Stimulated activated CD8-positive, alpha-beta memory T cell treated with anti-CD3 and anti-CD28 coated beads, Interleukin-4, amount 100 ng/mL, for 48 hours (primary cell): ENCODE measurements at places on chromosomes 7 and 10.

DNA sequence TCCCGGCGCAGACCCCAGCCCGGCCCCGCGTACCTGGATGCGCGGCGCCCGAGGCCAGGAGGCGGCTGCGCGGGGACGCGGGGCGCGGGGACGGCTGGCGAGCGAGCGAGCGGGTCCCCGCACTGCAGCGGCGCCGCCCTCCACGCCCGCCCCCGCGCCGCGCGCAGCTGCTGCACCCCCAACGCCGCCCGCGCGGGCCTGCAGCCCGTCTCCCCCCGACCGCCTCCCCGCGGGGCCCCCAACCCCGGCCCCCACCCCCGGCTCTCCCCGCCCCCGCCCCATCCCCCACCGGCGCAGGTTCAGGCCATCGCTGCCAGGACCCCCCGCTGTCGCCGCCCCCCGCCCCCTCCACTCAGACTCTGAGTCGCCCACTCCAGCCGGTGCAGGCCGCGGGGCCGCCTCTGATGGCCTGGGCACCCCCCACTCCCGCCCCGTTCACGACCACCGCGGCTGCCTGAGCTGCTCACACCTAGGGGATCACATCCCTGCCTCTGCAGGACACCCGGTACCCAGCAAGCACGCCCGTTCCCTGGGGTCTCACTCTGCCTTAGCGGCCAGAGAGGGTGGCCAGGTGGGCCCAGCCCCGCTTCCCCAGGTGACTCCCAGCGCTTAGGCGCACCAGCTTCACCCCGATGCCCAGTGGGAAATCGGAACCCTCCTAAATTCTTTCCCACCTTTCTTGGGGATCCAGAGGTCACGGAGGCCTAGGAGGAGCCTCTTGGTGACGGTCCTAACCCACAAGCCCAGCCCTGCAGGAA, 13.9 kb upstream of the DNAAF5 start:
- no peak for DNase-seq

- DNase-seq, result no peak
Observed at GRCh38 chr10:48605786-48606529, 1.1 kb upstream of the ARHGAP22 start.

DNA sequence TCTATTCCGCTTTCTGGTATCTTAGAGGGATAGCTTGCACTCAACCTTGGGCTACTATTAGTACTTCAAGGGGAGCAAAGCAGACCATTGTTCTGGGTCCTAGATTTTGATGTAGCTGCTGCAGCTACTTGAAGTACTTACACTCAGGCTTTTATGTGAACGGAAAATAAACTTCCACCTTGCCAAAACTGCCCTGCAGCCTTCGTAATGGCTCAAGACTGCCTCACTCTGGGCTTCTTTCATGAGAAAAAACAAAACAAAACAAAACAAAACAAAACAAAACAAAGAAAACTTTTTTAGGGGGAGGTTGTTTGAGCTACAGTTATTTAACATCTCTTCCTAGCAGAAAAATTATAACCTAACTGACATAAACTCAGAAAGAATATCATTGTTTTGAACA, 19.4 kb upstream of the EPHB6 start:
- DNase-seq, result no peak

DNA sequence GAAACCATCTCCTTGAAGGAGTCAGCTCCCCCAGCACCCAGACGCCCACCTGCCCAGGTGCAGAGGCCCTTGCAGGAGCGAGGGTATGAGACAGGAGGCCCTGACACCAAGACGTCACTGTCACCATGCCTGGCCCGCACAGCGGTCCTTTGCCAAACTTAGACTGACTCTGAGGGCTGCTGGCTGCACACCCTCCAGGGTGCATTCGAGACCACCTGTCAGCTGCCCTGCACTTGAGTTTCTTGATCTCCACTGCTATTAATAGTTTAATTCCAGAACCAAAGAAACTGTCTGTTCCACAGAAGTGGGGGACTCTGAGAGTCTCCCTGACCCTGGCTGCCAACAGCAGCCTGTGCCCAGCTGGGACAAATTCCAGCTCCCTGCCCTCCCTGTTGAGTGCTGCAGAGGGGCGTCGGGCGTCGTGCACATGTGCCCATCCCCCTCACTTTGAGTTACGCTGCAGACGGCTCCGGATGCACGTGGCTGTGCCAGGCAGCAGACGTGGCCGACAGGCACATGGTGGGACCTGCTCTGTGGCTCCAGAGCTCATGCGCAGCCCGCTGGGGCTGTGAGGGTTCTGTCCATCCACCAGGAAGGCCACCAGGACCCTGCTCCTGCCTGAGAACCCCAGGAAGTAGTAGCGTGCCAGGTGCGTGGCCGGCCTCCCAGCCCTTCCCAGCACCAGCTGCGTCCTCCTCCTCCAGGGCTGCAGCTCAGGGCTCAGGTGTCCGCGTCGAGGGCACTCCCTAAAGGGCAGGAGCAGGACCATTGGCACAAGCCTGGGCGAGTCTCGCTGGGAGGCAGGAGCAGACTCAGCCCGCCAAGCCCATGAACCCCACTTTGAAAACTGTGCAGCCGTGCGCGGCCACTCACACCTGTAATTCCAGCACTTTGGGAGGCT, 24.8 kb downstream of the ELFN1 start:
- DNase-seq, result no peak

- peak; percentile 24 for DNase-seq
Observed at GRCh38 chr7:68176974-68177373, 1180.3 kb downstream of the TYW1 start.

DNA sequence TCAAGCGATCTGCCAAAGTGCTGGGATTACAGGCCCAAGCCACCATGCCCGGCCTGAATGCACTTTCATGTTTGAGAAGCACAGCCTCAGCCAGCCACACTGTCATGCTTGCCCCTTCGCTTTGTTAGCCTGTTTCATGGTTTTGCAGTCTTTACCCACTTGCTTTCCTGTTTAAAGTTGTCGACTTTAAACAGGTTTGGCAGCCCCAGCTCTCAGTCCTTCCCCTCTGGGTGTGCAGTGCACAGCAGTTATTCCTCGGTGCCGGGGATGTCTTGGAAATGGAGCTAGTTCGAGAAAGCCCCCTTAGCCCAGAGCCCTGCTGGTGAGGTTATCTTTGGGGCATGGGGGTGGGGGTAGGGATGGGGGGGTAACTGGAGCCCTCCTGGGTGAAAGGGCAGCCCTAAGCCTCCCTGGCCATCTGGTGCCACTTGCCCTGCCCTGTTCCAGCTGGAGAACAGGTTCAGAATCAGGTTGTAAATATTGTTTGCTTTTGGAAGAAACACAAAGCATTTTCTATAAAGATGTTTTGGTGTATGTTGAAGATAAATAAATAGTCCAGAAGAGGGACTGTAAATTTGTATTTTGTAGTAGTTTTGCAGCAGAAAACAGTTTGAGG, 14.8 kb downstream of the TSPAN14 start:
- DNase-seq, result peak; percentile 35

DNA sequence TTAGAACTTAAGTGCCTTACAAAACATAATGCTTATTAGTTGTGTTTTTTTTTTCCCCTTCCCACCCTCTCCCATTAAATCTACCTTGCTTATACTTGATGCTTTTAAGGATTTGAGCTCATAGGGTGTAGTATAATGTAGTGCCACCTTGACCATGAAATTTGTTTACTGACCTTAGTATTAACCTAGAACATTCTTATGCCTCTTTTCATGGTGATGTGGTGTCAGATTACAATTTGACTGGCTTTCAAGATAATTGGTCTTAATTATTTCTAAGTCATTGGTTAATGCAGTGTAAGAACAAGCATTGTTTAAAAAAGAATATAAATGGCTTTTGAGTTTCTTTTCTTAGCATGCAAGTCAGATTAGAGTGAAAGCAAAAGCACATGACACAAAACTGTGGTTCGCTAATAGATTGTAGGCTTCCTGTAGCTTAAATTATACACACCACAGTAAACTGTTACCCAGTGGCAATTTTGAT, 61.8 kb downstream of the ADD3 start:
- no peak for DNase-seq

DNA sequence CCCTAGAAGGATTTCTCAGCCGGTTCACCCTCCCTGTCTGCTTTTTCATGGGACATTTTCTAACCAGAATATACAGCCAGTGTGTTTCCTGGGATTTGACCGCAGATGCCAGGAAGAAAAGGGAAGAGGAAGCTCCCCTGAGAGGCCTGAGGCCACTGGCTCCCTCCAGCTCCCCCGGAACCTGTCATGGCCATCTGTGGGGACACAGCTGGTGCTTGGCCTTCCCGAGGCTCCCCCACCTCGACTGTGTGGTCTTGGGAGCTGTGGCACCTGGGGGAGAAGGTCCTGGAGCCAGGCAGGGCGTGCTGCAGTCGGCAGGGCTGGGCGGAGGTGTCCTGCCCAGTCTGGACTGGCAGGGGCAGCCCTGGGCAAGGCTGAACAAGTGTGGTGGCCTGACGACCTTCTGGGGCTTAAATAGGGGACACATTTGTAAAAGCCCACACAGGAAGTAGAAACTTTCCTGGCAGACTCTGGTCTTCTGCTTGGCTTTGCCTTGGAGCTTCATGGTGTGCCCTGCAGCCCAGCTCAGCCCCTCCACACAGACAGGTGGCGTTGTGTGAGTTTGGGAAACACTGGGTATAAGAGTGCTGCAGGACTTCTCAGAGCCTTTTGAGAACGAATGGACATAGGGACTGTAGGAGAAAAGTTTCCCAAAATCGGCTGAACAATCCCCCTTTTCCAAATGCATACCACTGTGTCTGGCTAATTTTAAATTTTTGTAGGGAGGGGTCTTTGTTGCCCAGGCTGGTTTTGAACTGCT, 6.8 kb downstream of the BRI3 start:
- DNase-seq, result no peak

GRCh38 chr7:38274486-38274885, 1.1 kb upstream of the TARP start:
- DNase-seq, result no peak

DNA sequence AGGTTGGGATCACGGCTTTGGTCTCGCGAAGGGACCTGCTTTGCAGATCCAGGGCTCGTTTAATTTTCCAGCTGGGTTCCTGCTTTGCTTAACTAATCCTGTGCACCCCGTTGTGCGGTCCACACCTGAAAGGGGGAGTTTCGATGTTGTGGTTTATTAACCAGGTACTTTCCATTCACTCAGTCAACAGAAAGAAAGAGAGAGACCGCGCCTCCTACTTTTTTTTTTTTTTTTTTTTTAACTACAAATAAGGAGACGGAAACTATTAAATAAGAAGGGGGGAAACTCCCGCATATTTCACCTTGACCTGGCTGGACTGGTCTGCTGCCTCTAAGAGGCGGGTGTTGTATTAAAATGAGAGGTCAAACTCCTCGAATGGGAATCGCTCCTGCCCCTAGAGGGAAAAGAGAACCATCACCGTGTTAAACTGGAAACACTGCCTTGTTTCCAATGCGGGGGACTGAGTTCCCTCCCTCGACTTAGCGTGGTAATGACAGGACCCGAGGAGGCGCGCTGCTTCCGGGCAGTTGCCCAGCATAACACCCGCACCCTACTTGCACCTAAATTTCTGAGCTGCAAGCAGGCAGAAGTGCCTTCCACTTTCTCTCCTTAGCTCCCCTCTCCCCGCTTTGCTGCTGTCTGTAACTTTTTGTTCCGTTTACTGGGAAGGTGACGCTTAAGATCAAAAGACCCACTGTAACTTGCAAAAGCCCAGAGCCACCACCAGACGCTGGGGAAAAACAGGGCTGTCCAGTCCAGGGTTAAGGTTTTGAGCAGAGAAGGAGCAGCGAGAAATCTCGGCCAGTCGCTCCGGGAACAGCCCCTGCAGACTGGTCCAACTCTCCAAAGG, 1.1 kb upstream of the ITGB8 start:
- peak; percentile 28 for DNase-seq
